ENCODE measurements at places on chromosomes 13 and 19.

DNA sequence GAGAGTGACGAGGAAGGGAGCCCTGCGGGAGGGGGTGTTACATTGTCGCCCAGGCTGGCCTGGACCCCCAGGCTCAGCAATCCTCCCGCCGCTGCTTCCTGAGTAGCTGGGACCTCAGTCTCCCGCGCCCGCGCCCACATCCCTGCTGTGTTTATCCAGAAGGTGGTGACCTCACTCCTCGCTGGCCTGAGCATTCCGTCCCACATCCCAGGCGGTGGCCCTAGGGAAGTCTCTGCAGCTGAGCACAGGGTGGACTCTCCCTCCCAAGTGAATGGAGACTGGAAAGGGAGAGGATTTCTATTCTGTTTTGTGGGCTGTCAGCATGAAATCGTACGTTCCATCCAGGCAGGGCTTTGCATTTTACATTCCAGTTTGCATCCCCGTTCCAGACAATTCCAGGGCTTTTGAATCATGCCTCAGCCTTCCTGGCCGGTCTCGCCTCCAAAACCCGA, 401 bp upstream of the ZNF765 start:
- DNase-seq, result peak; percentile 34

DNA sequence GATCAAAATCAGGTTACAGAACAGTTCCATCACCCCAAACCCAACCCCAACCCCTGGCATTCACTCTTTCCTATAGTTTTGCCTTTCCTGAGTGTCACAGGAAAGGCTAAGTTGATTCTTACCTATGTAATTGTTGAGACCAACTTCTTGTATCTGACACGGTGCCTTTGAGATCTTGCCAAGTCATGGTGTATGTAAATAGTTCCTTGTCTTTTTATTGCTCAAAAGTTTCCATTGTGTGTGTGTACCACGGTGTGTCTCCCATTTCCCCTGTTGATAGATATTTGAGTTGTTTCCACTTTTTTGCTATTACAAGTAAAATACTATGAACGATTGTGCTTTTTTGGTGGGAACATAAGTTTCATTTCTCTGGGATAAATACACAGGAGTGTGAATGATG, 3.3 kb upstream of the IGFL2 start:
- no peak for DNase-seq

GRCh38 chr13:101475536-101475935, 23.1 kb downstream of the ITGBL1 start:
- DNase-seq, result no peak

DNA sequence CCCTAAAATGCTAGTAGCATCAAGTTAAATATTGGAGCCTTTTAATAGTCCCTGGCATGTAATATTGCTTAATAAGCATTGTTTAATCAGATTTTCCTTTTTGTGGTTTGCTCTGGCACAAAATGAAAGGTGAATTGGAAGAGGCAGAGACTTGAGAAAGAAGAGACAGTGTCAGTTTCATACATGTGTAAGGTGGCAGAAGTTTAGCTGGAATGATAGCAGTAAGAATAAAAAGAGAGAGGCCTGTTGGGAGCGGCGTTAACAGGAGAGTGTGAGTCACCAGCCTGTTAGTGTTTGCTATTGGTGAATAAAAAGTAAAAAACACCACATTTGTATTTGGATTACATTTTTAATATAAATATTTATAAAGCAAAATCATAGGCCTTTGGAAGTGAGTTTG, 145.3 kb downstream of the PDS5B start:
- no peak for DNase-seq

GRCh38 chr19:2164020-2164998, 576 bp downstream of the DOT1L start:
- DNase-seq, result peak; percentile 37

DNA sequence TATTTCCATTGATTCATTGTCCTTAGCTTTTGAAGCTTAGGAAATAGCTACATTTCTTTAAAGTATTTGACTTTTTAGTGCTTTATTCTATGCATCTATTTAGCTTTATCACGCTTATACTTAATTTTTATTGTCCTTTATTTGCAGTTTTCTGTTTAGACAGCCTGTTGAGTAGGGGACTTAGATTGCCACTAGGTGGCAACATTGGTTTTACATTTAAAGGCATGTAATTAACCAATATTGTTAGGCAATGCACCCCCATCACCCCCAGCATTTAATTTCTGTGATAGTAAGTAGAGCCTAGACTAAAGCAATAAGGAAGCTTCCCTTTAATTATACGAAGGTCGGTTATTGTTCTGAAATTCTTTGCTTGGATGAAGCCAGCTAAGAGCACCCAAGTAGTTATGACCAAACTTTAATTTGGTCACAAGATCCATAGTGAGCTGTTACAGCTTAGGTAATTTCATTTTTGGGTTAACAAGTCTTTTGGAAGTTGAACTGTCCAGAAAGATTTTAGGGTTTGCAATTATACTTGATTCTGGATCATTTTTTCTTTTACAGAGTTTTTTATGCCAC, 36.5 kb downstream of the B3GLCT start:
- DNase-seq, result no peak
